ENCODE measurements at places on chromosomes 7 and 10.

DNA sequence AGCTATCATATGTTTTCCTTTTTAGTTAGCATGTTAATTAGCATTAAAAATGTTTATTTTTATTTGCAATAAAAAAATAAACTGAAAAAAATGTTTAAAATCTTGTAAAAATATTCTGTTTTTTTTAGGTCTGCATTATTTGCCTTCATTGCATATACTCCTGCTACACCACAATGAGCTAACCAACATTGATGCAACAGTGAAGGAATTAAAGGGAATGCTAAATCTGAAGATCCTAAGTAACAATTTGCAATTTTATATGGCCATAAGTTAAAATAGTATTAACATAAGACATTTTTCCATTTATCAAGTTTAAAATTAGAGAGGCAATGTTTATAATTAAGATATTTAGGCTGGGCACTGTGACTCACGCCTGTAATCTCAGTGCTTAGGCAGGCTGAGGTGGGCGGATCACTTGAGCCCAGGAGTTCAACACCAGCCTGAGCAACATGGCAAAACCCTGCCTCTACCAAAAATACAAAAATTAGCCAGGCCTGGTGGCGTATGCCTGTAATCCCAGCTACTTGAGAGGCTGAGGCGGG is 32.2 kb downstream of the LRRC72 start:
- DNase-seq = no peak

DNA sequence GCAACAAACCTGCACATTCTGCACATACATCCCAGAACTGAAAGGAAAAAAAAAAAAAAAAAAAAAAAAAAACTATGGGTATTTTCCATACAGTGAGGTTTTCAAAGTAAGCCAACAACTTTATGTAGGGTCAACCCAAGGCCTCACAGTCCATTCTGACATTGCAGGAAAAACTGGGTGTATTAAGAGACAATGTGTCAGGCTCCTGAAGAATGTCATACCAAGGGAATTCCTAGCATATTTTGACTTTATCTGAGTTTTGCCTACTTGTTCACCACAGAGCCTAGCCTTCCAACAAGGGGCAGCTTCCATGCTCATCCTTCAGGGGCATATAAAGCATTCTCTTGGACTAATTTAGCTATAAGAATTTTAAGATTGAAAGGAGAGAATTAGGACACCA is 368.9 kb downstream of the PLXDC2 start:
- no peak for DNase-seq

DNA sequence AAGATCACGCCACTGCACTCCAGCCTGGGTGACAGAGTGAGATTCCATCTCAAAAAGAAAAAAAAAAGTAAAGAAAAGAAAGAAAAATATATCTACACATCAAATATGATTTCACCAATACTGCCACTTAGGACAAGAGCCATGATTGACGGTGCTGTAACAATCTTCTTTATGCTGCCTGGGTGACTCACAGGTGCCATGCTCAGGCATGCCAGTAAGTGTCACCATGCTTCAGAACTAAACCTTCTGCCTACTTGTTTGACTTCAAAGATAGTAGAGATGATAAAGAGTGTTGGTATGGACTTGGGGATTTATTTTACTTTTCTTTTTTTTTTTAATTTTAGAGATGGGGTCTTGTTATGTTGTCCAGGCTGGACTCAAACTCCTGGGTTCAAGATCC is 33.6 kb upstream of the DNMBP start:
- no peak for DNase-seq

GRCh38 chr7:129307592-129307991 is 82.8 kb downstream of the AHCYL2 start:
- DNase-seq = no peak

GRCh38 chr7:82109288-82109687 is 334.3 kb downstream of the CACNA2D1 start:
- no peak for DNase-seq

GRCh38 chr10:15349112-15349511 is 22.0 kb downstream of the FAM171A1 start:
- DNase-seq = no peak

- no peak for DNase-seq
Measured at GRCh38 chr10:34729619-34730018, 85.5 kb downstream of the PARD3 start.

DNA sequence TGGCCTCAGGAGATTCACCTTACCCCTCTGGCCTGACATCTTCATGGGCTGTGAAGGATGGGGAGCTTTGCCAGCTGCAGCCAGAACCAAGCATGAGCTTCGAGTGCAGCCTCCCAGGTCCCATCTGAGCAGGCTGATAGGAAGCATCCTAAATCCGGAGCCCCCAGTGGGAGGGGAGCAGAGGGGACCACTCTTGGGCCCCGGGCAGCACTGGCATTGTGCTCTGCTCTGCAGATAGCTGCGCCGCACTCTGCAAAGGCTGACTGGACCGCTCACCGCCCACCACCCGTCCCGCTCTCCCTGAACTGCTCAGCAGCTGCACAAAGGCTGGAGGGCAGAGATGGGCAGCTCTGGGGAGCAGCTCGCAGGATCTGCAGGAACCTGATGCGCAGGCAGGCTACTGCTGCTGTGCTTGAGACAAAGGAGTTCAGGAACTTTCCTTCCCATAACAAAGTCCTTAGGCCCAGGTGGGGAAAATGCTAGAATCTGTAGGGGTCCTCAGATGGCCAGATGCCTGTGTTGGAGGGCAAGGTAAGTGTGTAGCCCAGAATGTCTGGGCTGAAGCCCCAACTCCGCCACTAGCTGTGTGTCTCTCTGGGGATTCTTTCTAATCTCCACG is 51.8 kb downstream of the ARHGAP22 start:
- no peak for DNase-seq

- peak; percentile 40 for DNase-seq
Measured at GRCh38 chr10:100895346-100895745, 17.4 kb upstream of the SLF2 start.
